ENCODE measurements at places on chromosomes 6 and 20.

- peak; percentile 60 for DNase-seq
These were observed 19.6 kb upstream of the CCR6 start for GRCh38 chr6:167103041-167103891.

DNA sequence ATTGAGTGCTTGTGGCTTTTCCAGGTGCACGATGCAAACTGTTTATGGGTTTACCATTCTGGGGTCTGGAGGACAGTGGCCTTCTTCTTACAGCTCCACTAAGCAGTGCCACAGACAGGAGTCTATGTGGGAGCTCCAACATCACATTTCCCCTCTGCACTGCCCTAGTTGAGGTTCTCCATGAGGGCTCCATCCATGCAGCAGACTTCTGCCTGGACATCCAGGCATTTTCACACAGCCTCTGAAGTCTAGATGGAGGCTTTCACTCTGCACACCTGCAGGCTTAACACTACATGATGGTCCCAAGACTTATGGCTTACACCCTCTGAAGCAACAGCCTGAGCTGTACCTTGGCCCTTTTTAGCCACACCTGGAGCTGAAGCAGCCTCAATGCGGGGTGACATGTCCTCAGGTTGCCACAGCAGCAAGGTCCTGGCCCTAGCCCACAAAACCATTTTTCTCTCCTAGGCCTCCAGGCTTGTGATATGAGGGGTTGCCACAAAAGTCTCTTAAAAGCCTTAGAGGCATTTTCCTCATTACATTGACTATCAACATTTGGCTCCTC lies 552.2 kb downstream of the TFAP2A start:
- DNase-seq = no peak

DNA sequence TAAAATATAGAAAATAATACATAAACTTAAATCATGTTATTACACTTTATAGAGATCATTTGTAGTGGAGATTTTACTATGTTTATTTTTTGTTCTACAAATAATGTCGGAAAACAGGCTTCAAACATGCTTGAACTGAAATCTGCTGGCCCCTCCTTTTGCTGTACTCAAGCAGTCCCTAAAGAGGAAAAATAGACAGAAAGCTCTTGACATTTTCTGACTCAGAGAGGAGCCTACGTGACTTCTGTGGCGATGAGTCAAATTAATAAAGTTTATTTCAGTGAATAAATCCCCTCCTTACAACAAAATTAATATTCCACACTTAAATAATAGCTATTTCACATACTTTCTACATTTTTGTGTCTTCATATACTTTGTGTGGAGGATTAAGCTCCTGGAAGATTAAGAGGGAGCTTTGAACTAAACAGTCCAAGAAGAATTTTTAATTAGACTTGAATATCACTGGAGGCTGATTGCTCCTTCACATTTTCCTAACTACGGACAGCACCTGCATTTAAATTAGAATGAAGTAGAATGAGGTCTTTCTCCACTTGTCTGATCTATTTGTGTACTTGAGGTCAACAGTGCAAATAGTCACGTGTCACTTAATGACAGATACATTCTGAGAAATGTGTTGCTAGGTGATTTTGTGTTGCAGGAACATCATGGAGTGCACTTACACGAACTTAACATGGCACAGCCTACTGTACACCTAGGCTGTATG lies 1.7 kb upstream of the TREM1 start:
- DNase-seq = no peak

- DNase-seq = no peak
These were observed 133.5 kb downstream of the MAN1A1 start for GRCh38 chr6:119215885-119216590.

DNA sequence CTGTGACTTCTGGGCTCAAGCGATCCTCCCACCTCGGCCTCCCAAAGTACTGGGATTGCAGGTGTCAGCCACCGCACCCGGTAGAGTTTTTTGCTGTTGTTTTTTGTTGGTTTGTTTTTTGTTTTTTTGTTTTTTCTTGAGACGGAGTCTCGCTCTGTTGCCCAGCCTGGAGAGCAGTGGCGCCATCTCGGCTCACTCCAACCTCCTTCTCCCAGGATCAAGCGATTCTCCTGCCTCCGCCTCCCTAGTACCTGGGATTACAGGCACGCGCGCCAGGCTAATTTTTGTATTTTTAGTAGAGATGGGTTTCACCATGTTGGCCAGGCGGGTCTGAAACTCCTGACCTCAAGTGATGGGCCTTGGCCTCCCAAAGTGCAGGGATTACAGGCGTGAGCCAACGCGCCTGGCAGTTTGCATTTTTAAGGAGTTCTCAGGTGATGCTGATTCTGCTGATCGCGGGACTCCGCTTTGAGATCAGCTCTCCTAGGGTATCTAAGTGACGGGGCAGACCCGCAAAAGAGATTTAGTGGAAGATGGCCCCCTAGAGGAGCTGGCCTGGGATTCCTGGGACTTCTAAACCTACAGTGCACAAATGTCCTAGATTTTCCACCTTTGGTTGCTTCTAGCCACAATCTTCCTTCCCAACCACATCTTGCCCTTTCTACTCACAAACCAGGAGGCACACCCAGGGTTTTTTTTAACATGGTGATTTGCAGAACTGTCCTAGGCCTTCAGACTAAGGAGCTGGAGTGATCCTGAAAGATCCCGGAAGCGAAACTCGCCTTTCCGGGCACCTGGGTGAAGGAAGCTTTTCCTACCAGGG lies 45.2 kb downstream of the DPPA5 start:
- no peak for DNase-seq

GRCh38 chr20:50089787-50090177 lies 23.2 kb downstream of the UBE2V1 start:
- DNase-seq = no peak

DNA sequence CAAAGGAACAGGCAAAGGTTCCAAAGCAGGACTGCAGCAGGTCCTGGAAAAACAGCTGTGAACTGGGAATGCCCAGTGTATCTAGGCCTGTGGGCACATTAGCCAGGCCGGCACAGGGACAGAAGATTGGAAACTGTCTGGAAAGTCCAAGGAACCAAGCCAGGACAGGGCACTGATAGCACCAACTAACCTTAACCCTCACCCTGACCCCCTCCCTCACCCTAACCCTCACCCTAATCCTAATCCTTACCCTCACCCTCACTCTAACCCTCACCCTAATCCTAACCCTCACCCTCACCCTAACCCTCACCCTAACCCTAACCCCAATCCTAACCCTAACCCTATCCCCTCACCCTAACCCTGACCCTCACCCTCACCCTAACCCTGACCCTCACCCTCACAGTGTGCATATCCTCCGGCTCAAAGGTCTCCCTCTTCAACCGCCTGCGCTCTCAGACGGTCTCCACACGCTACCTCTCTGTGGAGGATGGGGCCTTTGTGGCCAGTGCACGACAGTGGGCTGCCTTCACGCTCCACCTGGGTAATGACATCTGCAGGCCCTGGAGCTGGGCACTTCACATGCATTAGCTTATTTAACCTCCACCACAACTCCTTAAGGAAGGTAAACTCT lies 5.1 kb upstream of the MATN4 start:
- DNase-seq = no peak

DNA sequence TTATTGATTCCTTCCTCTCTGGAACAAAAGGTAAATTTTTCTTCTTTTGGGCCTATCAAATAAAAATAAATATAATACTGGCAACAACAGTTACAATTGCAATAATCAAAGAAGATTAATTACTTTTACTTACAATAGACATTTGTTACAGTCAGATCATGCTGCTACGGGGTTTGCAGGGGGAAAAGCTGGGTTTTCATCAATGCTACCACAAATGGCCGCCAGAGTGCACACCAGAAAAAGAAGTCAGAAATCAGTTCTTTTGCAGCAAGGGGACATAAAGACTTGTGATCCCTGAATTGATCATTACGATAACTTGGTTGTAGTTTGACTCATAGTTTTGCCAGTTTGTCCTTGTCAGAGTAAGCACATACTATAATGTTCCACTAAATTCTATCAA lies 714.5 kb upstream of the EYS start:
- no peak for DNase-seq

DNA sequence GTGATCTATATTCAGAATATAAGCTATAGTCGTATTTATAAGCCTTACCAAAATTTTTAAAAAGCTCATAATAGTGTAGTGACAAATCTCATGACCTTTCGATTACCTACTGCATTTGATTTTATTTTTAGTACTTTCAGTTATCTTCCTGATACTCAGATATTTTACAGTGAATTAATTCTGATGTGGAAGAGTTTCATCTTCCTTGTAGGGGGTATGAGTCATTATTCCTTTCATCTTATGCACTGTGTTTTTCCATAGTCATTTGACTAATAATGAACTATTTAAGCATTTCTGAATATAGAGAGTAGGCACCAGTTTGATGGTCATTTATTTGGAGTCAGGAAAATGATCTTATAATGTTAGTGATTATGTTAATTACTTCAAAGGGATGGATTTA lies 36.4 kb downstream of the HDGFL1 start:
- DNase-seq = no peak

DNA sequence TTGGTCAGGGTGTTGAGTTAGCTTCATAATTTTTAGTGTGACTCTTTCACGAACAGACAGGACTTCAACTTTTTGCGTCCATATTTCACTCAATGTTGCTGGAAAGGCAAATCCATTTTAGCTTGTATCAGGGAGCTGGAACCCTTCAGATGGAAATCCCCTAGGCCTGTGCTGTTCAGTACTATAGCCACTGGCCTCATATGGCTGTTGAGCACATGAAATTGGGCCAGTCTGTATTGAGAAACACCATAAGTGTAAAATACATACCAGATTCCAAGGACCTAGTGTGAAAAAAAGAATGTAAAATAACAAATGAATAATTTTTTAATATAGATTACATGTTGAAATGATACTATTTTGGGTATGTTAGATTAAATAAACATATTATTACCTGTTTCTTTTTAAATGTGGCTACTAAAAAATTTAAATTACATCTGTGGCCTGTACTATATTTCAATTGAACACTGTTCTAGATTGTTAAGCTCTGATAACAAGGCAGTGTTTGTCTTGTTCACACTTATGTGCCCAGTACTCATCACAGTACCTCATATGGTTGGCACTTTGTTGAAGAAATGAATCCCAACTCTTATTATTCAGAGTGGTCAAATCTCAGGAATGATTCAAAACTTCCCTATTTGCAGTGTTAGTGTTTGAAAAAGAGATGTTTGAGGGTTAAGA lies 34.3 kb downstream of the CTNNBL1 start:
- DNase-seq = no peak

- peak; percentile 65 for DNase-seq
These were observed 33.8 kb upstream of the RREB1 start for GRCh38 chr6:7073821-7074525.

GRCh38 chr20:46831633-46832011 lies 63.0 kb upstream of the EYA2 start:
- DNase-seq = no peak

GRCh38 chr6:40779409-40779808 lies 192.2 kb upstream of the LRFN2 start:
- DNase-seq = no peak

GRCh38 chr6:29014729-29015608 lies 9.9 kb upstream of the ZNF311 start:
- peak; percentile 5 for DNase-seq

GRCh38 chr6:156190270-156190669 lies 586.9 kb upstream of the ARID1B start:
- DNase-seq = no peak

- DNase-seq = no peak
These were observed 88.6 kb downstream of the SCP2D1 start for GRCh38 chr20:18901980-18902737.

- no peak for DNase-seq
These were observed 345.0 kb downstream of the QKI start for GRCh38 chr6:163759542-163759941.

DNA sequence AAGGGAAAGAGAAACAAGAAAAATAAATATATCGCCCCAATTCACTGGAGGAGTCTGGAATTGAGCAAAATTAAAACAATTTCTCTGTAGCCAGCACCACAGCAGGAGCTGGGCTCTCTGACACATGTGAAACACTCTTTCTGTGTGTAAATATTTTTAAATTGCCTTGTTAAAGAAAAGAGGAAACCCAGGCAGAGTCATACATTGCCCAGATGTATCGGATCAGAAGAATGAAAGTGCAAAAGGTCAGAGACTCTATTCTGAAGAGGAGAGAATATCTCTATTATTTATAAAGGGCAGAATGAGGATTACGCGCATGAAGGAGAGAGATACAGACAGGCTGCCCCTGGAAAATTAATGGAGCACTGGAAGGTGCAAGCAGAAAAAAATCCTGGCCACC lies 127.0 kb upstream of the MAN1A1 start:
- no peak for DNase-seq

GRCh38 chr6:84762220-84763002 lies 2.0 kb downstream of the TBX18 start:
- no peak for DNase-seq

All from CD4-positive, alpha-beta T cell treated with Interferon alpha-2 for 1 hour (primary cell).